ENCODE measurements at places on chromosomes 7 and 10. TPM values are rescaled to one million over a fixed set of nuclear protein-coding genes. Genes with fewer than 3 reads are reported as not detected.

- DNase-seq: peak; percentile 42
Observed at GRCh38 chr10:97210543-97210960, 24.8 kb upstream of the SLIT1 start.

DNA sequence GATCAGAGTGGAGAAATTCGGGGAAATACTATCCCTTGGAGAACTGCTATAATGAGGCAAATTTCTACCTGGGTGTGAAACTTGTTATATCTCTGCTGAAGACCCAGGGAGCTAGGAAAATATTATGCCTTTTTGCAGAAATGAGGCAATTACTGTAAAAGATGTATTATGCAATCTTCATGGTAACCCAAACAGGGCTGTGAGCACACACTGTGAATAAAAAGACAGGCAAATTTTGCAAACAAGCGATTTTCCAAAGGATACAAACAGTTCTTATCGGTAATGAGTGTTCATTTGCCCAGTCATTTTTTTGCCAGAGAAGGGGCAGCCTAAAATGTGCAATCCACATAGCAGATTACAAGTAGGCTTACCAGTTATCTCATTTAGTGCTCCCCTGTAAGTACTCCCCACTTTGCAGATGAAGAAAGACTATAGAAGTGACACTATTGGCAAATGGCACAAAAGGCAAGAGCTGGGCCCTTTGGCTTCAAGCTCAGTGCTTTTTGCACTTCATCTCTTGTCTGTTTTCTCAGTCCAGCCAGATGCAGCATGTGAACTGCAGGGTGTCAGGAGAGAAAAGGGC lies 205.8 kb downstream of the HECW1 start:
- DNase-seq: no peak

The ZSCAN25 gene
- polyA plus RNA-seq: 14.3 TPM

The CTNNA3 gene
- 2.3 TPM for polyA plus RNA-seq

- no peak for DNase-seq
Observed at GRCh38 chr10:10865303-10865702, 152.4 kb upstream of the CELF2 start.

GRCh38 chr10:22518167-22518724 lies 172.9 kb downstream of the SPAG6 start:
- DNase-seq: no peak

The GNGT1 gene
- not detected for polyA plus RNA-seq

The LLCFC1 gene
- polyA plus RNA-seq: 6.6 TPM

DNA sequence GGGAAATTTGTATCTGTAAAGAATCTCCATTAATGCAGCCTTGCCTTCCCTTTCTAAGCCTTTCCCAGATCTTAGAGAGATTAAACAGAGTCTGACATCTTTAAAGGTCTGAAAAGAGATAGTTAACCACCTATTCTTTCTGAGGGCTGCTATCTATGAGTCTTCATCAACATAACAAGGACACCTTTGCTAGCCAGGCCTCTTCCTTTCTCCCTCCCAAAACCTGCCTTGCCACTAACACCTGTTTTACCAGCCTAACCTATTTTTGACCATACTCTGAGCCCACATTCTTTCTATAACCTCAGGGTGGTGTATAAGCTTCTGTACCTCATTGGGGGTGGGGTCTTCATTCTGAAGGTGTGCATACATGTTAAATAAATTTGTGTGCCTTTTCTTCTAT lies 217.1 kb downstream of the IPMK start:
- no peak for DNase-seq

The HERC4 gene
- 43.0 TPM for polyA plus RNA-seq

The EPDR1 gene
- 5.8 TPM for polyA plus RNA-seq

The CALML5 gene
- not detected for polyA plus RNA-seq

GRCh38 chr7:17084166-17084475 lies 202.3 kb upstream of the AGR3 start:
- no peak for DNase-seq

DNA sequence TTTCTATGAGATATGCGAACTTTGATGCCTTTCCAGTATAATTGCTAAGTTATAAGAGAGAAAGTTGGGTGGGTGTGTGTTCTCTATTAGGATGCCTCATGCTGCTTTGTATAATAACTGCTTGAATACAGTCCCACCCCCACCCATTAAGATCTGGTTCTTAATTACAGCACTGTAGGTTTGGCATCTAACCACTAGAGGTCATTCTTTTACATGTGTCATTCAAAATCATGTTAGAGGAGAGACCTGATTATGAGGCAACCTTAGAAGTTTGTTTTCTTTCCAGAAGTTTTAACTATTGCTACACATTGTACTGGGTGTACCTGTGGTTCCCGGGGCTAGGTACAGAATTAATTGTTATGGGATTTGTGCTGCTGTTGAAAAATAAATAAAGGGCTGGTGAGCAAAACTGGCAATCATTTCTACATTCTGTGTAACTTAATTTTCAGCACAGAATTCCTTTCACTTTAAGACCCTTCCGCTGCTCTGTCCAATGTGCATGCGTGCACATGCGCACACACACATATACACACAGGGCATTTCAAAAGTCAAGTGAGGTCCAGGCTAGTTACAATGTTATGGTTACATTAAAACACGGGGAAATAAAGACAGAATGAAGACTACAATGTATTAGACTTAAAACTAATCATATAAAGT lies 1156.3 kb downstream of the SORCS3 start:
- peak; percentile 16 for DNase-seq

The ZNF117 gene
- polyA plus RNA-seq: 31.1 TPM

GRCh38 chr10:32943395-32943794 lies 14.6 kb downstream of the ITGB1 start:
- no peak for DNase-seq

DNA sequence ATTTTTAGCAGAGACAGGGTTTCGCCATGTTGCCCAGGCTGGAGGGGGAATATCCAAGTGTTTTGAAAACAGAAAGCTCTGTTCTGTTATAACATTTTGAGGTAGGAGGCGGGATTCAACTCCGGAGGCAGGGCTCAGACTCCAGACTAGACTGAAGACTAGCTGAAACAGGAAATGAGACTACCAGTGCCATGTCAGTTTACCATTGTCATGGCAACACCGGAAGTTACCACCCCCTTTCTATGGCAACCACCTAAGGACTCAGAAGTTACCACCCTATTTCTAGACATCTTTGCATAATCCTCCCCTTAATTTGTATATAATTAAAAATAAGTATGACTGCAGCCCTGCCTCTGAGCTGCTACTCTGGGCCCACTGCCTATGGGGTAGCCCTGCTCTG lies 1069.1 kb upstream of the AUTS2 start:
- DNase-seq: no peak

The OPN1SW gene
- polyA plus RNA-seq: 0.18 TPM

DNA sequence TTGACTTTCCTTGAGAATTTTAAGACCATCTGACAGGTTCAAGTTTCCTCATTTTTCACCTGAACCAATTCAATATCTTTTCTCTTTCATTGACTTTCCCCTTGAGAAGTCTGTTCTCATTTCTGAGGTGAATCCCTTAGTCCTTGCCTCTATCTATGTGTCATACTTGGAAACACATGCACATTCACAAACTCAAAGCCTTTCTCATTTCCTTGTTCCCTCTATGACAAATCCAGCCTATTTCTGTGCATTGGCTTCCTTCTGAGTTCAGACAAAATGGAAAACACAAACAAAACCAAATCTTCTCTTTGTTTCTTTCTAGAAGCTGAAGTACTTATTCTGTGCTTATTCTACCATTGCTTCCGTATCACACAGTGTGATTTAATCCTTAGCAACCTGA lies 13.8 kb downstream of the PTTG1IP2 start:
- no peak for DNase-seq

DNA sequence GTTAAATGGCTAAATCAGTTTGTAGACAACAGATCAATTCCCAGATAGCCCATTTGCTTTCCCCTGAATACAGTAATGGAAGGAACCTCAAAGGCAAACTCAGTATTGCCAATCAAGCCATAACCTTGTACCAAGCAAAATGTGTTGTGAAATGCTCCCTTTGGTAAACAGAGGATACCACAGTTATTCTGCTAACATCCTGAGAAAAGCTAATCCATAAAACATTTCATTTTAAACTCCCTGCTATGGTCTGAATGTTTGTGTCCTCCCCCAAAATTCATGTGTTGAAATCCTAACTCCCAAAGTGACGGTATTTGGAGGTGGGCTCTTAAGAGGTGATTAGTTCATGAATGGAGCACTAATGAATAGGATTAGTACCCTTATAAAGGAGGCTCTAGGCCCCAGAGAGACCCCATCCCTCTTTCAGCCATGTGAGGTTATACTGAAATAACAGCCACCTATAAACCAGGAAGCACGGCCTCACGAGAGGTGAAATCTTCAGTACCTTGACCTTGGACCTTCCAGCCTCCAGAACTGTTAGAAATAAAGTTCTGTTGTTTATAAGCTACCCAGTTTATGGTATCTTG lies 89.3 kb upstream of the RNF148 start:
- DNase-seq: no peak

DNA sequence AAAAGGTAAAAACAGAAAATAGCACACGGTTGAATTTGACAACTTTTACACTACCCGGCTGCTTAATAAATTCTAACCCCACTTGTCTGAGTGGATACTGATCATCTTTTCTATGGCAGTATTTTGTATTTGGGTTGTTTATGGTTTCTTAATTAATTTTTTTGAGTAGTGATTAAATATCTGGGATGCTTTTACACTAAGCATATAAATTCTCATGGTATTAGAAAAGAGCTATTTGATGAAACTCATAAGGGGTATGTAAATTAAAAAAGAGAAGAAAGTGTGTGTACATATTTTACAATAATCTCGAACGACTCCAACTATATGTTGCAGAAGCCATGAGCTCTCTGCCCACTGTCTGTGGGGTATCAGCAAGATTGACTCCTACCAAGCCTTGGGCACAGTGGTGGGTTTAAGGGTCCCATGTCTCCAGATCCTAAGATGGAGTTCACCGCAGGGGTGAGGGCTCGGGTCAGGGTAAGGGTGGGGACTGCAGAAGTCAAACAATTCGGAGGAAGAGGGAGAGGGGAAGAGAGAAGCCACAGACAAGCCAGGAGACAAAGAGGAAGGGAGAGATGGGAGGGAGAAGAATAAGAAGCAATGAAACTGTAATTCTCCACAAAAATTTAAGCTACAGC lies 7.6 kb upstream of the HOXA13 start:
- no peak for DNase-seq

The BLOC1S2 gene
- polyA plus RNA-seq: 39.9 TPM

DNA sequence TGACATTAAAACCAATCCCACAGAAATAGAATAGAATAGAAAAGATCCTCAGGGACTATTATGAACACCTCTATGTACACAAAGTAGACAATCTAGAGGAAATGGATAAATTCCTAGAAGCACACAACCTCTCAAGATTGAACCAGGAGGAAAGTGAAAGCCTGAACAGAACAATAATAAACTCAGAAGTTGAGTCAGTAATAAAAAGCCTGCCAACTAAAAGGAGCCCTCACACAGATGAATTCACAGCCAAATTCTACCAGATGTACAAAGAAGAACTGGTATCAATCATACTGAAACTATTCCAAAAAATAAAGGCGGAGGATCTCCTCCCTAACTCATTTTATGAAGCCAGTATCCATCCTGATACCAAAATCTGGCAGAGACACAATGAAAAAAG lies 220.3 kb upstream of the HPS1 start:
- no peak for DNase-seq

GRCh38 chr10:77524281-77524711 lies 113.3 kb downstream of the KCNMA1 start:
- no peak for DNase-seq

DNA sequence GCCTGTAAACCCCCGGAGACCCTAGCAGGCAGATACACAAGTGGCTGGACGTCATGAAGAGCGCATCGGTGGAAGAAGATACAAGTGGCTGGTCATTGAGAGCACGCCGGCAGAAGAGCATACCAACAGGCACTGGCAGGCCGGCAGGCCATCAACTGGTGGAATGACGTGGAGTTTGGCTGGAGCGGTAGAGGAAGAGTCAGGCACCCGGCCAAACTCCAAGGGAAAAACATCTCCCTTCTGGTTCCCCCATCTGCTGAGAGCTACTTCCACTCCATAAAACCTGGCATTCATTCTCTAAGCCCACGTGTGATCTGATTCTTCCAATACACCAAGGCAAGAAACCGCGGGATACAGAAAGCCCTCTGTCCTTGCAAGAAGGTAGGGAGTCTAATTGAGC lies 113.4 kb upstream of the NPSR1 start:
- DNase-seq: no peak
